ENCODE measurements at places on chromosomes 2 and 18.

GRCh38 chr2:48873666-48874065 is 118.1 kb upstream of the LHCGR start:
- DNase-seq = no peak

GRCh38 chr2:120561379-120562035 is 174.2 kb upstream of the GLI2 start:
- DNase-seq = no peak

DNA sequence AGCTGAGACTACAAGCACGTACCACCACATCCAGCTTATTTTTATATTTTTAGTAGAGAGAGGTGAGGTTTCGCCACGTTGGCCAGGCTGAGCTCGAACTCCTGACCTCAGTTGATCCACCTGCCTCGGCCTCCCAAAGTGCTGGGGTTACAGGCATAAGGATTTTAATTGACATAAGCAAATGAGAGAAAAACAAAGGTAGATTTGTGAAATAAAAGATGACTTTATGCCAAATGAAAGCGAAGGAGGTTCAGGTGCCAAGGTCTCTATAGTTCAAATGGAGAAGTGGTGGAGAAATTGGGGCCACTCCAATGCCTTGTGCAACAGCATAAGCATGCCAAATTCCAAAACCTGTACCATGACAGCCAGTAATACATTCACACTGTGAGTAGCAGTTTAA is 180.6 kb downstream of the MREG start:
- no peak for DNase-seq

GRCh38 chr18:12092398-12093229 is 1.0 kb upstream of the ANKRD62 start:
- no peak for DNase-seq

DNA sequence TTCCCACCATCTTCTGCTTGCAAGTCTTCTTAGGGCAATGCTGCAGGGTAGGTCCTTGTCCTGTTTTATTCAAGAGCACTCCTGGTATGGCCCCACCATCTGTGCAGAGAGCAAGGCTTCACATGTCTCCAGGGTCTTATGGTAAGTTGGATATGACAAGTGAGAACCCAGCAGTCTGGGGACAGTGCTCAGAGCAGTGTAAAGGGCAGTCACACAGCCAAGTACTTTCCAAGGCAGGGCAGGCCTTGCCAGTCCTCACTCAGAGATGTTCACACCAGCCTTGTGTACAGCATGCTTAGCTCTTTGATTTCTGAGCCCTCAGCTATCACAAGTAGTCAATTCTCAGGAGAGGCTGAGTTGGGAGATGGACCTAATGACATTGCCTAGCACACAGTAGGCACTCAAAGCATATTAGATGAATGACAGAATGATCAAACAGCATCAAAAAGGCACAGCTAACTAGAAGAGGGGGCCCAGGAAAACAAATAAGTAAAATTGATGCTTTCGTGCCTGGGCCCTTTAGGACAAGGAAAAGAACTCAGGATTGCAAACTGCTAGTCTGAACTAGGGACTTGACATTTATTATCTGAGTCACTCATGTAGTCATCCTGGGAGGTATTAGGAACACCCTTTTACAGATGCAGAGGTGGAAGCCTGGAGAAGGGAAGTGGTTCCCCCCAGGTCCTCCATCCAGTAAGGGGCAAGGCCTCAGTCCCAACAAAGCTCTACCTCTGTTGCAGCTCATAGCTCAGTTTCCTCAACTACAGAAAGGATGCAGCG is 86.7 kb upstream of the CTAGE1 start:
- no peak for DNase-seq

Data from upper lobe of right lung (tissue), 1 donor.